ENCODE measurements at places on chromosomes 16 and 17.

DNA sequence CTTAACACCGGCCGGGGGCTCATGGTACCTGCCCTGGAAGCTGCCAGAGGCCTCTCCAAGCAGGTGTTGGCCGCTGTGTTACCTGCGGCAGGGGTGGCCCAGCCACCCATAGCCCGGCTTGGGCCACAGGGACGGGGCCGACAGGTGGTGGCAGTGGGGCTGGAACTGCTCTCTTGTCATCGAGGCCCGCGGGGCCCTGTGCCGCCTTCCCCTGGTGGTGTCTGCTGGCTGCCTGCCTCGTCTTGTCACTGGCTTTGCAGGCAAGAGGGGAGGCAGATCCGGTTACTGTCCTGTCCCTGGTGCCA lies 27.1 kb downstream of the GSE1 start:
- DNase-seq = no peak

- peak; percentile 94 for DNase-seq
These were observed 311 bp upstream of the KDM8 start for GRCh38 chr16:27202923-27203506.

DNA sequence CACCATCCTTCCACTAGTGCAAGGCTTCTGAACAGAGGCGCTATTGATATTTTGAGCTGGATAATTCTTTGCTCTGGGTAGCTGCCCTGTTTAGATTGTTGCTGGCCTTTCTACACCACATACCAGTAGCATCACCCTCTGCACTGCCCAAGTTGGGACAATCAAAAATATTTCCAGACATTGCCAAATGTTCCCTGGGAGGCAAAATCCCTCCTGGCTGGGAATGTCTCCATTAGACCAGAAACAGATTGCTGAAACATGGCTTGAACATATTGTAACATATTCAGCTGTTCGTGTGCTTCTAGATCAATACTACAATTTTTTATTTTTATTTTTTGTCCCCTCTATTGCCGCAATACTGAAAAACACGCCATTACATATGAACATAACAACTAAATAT lies 174.6 kb downstream of the ABCA8 start:
- no peak for DNase-seq

DNA sequence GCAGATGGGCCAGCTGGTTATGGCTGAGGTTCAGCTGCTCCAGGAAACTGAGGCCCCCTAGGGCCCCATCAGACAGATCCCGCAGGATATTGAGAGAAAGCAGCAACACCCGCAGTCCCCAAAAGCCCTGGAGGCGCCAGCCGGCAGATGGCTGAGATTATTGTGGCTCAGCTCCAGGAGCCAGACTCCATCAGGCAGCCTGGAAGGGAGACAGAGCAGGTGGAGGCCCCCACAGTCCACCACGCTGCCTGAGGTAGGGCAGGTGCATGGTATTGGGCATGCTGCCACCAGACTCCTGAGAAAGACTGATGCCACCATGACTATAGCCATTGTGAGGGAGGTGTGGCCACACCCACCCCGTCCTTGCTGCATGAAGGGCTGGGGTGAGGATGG lies 9.5 kb upstream of the TMEM101 start:
- DNase-seq = no peak

DNA sequence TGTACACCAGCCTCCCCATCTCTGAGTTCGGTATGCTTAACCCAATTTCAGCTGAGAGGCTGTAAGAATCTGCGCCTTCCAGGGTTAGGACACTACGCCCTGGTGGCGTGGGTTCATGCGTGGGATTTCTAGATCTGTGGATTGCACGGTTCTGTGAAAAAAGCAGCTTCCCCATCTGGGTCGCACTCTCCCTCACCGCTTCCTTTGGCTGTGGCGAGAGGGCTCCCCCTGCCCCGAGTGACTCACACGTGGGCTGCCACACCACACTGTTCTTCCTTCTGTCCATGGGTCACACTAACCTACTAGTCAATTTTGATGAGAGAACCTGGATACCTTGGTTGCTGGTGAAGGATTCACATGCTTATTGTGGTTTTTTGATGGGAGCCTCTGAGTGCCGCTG lies 256.0 kb upstream of the MAF start:
- no peak for DNase-seq

GRCh38 chr16:14539631-14540030 lies 90.4 kb downstream of the PARN start:
- DNase-seq = no peak

GRCh38 chr17:82838386-82839063 lies 1.3 kb downstream of the ZNF750 start:
- DNase-seq = no peak

- peak; percentile 80 for DNase-seq
These were observed 44.4 kb downstream of the LYRM1 start for GRCh38 chr16:20944861-20945574.

GRCh38 chr17:75809631-75810111 lies 25.1 kb downstream of the UNK start:
- no peak for DNase-seq

DNA sequence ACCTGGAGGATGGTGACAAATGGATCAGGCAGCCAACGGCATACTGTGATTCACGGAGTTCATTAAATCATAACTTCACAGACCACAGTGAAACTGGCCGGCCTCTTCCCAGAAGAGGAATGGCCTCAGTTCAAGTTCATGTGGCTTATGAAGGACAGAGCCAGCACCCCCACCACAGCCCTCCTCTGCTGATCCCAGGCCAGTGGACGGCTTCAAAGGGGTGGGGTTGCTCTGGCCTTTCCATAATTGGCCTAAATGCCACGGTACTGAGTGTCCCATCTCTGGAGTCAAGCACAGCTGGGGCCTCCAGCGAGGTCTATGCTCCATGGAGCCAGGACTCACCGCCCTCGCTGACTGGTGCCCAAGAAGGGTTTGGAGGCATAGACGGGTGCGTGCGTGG lies 21.4 kb downstream of the GALNS start:
- no peak for DNase-seq

GRCh38 chr16:15538507-15538906 lies 104.1 kb downstream of the BMERB1 start:
- DNase-seq = no peak

- no peak for DNase-seq
These were observed 397.7 kb upstream of the TNRC6C start for GRCh38 chr17:77560841-77561240.

DNA sequence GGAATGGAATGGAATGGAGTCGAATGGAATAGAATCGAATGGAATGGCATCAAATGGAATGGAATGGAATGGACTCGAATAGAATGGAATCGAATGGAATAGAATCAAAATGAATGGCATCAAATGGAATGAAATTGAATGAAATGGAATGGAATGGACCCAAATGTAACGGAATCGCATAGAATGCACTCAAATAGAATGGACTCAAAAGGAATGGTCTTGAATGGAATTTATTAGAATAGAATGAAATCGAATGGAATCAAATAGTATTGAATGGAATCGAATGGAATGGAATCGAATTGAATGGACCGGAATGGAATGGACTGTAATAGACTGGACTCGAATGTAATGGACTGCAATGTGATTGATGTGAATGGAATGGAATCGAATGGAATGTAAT lies 501.4 kb upstream of the WSB1 start:
- DNase-seq = no peak

GRCh38 chr16:17379121-17379571 lies 91.6 kb downstream of the XYLT1 start:
- no peak for DNase-seq

GRCh38 chr16:68514511-68514910 lies 24.6 kb upstream of the ZFP90 start:
- DNase-seq = no peak

DNA sequence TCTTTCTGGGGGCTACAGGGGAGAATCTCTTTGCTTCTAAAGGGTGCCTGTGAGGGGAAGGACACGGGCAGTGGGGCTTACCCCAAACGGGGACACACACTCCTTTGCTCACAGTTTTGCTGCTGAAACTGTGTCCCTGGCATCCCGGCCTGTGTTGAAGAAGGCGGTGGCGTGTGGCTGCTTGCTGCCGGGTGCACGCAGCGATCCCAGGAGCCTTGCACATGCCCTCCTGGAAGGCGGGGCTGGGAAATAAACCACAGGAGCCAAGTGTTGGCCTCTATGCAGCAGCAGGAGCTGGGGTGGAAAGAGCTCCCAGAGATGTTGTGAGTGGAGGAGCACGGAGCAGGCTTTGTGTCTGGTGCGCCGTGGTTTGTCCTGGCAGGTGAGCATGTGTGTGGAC lies 131.0 kb upstream of the CIBAR2 start:
- no peak for DNase-seq

- no peak for DNase-seq
These were observed 35.5 kb downstream of the ADCY7 start for GRCh38 chr16:50301626-50302471.

DNA sequence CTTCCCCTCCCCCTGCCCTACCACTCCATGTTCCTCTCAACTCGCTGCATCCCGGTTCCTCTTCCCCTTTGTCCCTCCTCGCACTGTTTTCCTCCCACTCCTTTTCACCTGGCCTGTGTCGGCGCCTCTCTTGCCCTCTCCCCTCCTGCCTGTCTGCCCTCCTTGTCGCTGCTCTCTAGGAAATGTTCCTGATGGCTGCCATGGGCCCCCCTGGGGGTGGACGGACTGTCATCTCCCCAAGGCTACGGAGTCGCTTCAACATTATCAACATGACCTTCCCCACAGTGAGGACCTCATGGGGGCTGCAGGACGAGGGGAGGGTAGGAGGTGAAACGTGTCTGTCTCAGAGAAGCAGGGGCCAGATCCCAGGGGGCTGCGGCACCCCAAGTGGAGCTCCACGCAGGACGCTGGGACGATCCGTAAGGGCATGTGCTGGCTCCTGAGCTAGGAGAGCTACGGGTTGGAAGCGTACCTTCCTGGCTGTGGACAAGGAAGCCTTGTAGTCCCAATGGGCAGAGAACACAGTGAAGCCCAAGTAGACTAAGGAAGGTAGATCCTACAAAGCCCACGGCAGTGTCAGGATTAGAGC lies 39.8 kb upstream of the KDM6B start:
- DNase-seq = no peak

- no peak for DNase-seq
These were observed 60.8 kb upstream of the TANC2 start for GRCh38 chr17:62905233-62905632.

DNA sequence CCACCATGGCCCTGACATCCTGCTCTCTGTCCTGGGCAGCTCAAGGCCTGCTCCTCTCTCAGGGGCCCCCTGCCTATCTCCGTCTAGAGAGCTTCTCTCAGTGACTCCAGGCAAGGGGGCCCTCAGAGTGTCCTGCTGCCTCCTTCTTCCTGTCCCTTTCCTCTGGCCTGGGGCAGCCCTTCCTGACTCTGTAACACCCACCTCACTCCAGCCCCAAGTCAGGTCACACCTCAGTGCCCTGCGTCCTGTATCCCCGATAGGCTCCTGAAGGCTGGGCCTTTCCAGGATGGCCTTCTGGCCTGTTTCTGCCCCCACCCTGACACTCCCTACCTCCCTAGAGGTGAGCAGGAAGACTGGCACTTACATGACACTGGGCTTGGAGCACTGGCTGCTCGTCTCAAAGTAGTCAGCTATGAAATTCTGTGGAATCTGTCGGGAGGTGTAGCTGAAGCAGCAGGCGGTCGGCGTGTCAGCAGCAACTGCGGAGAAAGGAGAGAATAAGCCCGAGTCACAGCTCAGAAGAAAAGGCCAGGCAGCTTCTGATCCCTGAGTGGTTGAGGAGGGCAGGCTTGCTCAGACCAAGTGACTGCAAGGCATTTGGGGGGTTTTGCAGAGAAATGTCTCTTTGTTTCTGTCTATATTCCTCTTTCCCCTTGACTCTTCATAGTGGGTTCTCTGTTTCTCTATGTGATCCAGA lies 976 bp downstream of the CCL3L1 start:
- no peak for DNase-seq

GRCh38 chr16:2035431-2036199 lies 8.9 kb downstream of the NHERF2 start:
- no peak for DNase-seq

DNA sequence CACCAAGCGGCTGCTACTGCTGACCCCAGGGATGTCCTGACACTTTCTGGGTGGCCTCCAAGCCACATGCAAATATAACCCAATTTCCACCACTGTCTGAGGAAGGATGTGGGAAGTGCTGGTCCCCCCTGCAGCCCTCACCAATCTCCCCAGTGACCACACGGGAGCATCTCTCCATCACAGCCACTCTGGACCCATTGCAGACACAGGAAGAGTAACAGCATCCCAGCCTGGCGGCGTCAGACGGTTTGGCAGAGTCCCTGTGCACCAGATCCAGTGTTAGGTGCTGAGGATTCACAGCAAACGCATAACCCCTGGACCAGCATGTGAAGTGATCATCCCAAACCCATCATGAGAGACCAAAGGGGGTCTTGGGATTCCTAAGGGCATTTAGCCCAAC lies 163.7 kb upstream of the TNRC6C start:
- no peak for DNase-seq

GRCh38 chr17:68963958-68964357 lies 8.8 kb upstream of the ABCA8 start:
- DNase-seq = no peak

DNA sequence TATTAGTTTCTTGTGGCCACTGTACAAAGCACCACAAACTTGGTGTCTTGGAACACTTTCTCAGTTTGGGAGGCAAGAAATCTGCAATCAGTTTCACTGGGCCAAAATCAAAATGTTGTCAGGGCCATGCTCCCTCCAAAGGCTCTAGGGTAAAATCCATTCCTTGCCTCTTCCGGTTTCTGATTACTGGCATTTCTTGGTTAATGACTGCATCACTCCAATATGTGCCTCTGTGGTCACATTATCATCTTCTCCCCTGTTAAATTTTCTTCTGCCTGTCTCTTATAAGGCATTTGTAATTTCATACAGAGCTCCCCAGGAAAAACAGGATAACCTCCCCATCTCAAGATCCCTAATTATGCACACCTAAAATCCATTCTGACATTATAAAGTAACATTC lies 34.8 kb downstream of the ZNF287 start:
- no peak for DNase-seq

DNA sequence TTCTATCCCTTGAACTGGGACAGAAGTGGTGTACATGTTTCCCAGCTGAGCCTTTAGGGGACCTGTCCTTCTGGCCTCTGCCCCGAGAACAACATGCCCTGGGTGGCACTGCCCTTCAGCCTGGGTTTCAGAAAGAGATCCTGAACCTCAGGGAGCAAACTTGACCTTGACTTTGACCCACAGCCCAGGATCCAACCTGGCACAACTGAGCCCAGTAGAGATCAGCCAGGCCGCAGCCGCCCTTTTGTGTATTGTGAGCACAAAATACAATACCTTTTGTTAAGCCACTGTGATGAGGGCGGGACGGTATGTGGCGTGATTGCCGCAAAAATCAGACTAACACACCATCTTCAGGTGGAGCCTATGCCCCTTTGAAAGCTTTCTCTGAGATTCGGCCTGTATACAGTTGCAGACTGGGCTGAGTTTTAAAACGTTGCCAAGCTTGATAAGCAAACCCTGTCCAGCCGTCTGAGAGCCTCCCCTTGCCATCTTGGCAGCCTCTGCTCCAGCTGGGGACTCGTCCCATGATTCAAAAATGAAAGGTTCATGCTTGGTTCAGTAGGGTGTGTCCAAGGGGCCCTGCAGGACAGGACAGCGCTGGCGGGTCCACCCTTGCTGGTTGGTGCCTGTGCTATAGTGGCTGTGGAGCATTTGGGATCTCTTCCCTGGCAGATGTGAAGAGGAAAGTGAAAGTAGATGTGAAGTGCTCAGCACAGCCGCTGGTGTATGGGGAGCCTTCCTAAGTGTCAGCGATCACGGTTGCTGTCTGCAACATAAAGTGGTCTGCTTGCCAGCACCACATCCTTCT lies 40.3 kb downstream of the FOXL1 start:
- DNase-seq = no peak

Measured in activated CD4-positive, alpha-beta T cell treated with anti-CD3 and anti-CD28 coated beads for 48 hours (primary cell).